NCI-H1105 (cell line): ENCODE measurements at places on chromosomes 4 and X.

GRCh38 chr4:64250061-64250460, 159.2 kb downstream of the TECRL start:
- no peak for DNase-seq

GRCh38 chrX:56066016-56066415, 166.1 kb upstream of the KLF8 start:
- DNase-seq: no peak

GRCh38 chr4:48491514-48492176, 1.6 kb downstream of the ZAR1 start:
- DNase-seq: no peak

GRCh38 chrX:153693216-153694086, 5.7 kb downstream of the SLC6A8 start:
- DNase-seq: no peak

- DNase-seq: no peak
Measured at GRCh38 chr4:165293927-165294649, 33.4 kb upstream of the MSMO1 start.

- DNase-seq: no peak
Measured at GRCh38 chrX:113675278-113675677, 834.6 kb upstream of the AMOT start.

DNA sequence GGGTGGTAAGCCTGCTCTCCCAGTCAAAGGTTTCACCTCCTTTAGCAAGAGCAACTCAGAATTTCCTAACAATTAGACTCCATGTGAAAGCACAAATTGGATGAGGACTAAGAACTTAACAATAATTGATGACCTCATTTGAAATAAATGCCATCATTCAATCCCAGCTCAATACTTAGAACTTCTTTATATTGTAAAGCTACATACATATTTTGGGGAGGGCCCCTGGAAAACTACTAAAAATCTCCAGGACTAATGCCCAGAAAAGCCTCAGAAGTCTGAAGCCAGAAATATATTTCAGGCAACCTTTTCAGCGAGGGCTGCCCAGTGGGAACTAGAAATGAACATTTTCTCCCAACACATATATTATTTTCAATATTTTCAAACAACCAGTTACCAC, 38.1 kb downstream of the AMOT start:
- no peak for DNase-seq

DNA sequence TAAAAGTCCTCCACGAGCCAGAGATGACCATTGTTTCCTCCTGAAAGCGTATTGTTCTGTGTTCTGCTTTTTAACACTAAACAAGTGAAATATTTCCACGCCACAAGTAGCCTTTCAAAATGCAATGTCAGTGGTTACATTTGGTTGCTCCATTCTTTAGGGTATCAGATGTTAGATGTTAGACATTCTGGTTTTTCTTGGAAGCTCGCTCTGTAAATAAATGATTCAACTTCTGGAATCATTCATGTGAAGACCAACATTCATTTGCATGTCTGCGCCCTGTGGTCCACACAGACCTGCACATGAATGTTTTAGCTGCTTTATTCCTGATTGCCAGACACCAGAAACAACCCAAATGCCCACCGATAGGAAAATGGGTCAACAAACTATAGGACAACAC, 38.0 kb upstream of the HELT start:
- no peak for DNase-seq

DNA sequence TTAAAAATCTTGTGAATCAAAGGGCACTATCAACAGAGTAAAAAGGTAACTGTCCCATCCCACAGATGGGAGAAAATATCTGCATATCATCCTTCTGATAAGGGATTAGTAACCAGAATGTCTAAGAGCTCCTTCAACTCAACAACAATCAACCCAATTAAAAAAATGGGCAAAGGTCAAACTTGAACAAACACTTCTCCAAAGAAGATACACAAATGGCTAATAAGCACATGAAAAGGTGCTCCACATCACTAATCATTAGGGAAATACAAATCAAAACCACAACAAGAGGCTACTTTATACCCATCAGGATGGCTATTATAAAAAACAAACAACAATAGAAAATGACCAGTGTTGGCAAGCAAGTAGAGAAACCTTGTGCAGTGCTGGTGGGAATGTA, 43.3 kb downstream of the TMEM165 start:
- DNase-seq: no peak

DNA sequence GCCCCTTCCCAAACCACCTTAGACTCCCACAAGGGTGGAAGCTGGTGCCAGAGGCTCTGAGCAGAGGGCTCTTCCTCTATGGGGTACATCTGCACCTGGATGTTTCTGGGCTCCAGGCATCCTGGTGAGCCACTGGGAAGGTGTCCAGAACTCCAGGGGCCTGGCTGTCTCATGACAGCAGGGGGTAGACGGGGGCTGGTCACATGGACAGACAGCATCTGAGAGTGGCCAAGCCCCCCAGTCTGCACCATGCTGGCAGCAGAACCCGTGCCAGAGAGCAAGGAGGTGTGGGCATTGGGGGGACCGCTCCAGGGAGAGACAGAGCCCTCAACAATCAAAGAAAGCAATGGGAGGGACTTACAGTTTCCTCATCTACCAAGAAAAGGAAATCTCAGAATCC, 39.5 kb downstream of the ZFYVE28 start:
- DNase-seq: no peak

DNA sequence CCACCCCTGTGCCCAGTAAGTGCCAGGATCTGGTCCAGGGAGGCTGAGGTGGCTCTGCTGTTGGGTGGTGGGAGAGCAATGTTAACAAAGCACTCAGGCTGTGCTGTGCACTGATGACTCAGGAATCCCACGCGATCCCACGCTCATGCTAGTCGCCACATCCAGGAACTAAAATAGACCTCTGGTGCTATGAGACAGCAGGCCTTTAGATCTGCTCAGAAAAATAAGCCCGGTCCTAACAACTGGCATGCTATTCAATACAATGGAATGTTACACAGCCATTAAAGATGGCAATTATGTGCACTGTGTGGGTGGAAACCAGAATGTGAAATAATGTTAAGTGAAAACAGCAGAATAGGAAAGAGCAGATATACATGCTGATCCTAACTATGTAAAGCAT, 26.0 kb downstream of the ARL13A start:
- DNase-seq: no peak

DNA sequence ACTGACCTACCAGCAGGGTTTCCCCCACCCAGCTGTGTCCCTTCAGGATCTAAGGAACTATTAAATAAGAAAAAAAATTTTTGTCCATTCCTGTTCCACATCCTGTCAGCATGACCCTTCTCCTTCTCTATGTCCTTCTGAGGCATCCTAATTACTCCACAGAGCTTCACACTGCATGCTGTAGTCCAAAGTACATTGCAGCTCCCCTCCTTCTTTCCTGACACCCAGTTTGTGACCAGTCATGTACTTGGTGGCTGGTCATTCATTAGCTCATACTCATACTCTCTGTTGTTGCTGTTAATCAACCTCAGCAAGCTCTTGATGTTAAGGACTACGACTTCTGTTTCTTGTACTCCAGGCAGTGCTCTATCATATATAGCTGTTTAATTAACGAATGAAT, 2.4 kb upstream of the EGF start:
- no peak for DNase-seq

DNA sequence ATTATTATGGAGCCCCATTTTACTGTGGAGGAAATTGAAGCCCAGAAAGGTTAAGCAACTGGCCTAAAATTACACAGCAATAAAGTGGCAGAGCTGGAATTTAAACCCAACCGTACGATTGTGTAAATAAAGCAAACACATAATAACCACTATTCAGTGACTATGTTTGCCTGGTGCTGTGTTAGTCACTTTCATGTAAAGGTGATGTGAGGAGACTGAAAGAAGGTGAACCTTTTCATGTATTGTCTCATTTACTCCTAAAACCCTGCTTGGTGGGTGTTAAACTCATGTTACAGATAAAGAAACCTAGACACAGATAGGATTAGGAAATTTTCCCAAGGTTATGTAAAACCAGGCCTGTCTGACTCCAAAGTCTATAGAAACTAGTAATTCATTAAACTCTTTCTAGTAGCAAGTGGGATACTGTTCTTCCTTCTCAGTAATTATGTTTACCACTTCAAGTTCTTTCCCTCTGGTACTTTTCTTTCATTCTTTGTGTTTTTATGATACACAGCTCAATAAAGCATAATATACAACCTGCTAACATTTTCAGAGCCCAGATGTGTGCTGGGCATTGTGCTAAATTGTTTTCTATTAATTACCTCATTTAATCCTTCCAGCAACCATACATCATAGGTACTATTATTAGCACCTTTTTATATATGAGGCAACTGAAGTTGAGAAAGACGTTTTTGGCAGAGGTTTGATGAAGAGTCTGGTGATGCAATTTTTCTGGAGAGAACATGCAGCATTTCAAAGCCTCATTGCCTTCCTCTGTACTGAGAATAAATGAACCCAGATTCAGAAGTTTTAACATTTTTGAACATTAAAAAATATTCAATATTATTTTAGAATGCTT, 202.7 kb downstream of the SPRY1 start:
- no peak for DNase-seq

- no peak for DNase-seq
Measured at GRCh38 chrX:14027511-14028019, 2.1 kb downstream of the GEMIN8 start.

DNA sequence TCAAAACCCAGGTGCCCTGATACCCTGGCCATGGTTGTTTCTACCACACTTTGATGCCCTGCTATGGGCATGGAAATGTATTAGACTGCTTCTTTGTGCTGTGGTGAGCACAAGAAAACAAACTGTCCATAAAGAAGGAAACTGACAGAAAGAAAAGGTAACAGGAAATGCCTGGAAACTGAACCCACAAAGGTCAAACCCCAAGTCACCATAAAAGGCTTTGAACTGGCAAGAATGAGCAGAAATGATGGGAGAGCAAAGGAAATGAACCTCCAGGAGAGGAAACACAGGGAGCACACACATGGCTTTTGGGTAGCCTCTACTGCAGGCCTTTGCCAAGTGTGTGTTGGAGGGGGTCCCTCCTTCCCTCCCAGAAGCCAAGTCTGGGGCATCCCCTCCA, 35.0 kb downstream of the LHFPL1 start:
- no peak for DNase-seq

- DNase-seq: peak; percentile 41
Measured at GRCh38 chrX:38513112-38513742, 48.1 kb upstream of the TSPAN7 start.

GRCh38 chr4:76003035-76003434, 4.3 kb downstream of the CXCL9 start:
- DNase-seq: no peak

DNA sequence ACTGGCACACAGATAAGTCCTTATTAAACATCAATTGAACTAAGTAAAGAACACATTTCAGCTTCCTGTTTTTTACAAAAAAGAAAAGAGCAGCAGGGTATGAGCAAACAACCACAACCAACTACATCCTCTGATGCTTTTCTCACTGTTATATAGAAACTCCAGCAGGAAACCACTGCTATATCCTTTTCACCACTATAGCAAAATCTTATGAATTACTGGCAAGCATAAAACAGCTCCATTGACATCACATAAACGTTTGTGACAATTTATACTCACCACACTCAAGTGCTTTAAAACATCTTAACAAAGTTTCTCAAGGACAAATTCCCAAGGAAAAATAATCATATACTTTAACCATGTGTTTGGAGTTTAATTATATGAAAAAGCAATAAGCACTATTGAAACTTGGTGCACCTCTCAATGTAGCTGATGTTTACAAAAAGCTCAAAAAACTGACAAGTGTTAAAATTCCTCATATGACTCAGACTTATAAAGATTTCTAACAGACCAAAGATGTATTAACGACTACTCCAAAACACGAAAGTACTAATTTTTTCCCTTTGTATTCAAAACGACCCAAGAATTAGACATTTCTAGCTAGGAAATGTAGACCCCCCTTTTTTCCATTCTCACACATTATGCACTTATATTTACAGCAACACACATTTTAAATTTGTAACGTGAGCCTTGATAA, 12.9 kb downstream of the GPRIN3 start:
- DNase-seq: no peak

- no peak for DNase-seq
Measured at GRCh38 chr4:186957952-186958555, 234.4 kb upstream of the FAT1 start.
